ENCODE measurements at places on chromosomes 6 and 20. TPM values are rescaled to one million over a fixed set of nuclear protein-coding genes. Genes with fewer than 3 reads are reported as not detected.
A peak's percentile ranks its signal among the peaks of the same experiment; 100 is the strongest.

GRCh38 chr6:54315656-54316055 lies 7.4 kb downstream of the TINAG start:
- H3K36me3 ChIP-seq, result no peaks in the 10 kb centered on the region
- DNase-seq, result no peak
- no peak overlapping the region for H3K4me3 ChIP-seq
- H3K27ac ChIP-seq, result no peak overlapping the region
- H3K4me1 ChIP-seq, result no peaks in the 10 kb centered on the region

SLCO4A1 gene
- 42.0 TPM for total RNA-seq

- H3K27me3 ChIP-seq, result no peaks in the 10 kb centered on the region
- no peak overlapping the region for H3K27ac ChIP-seq
- no peak overlapping the region for H3K4me3 ChIP-seq
- peaks cover 9% of the 10 kb centered on the region for H3K4me1 ChIP-seq
These were observed 178.3 kb downstream of the TMEM242 start for GRCh38 chr6:157144859-157145568.

CTSA gene
- total RNA-seq, result 81.1 TPM

LMBRD1 gene
- 16.2 TPM for total RNA-seq

DNA sequence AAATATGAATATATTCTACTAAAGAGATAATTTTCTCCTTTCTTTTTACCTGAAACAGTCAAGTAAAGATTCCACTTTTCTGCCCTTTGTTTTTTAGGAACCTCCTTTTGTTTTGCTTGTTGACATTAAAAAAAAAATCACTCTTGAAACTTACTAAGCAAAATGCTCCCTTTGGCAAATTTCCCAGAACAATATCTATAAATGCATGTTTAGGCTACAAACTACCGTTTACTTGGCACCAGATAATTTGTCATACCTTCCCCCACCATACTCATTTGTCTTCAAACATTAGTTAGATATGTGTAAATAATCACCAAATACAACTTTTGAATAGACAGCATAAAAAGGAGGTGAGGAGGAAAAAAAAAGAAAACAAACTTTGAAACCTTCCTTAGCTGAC lies 604.7 kb downstream of the RFPL4B start:
- no peak for DNase-seq
- no peak overlapping the region for H3K4me3 ChIP-seq
- no peaks in the 10 kb centered on the region for H3K4me1 ChIP-seq
- H3K27me3 ChIP-seq, result no peaks in the 10 kb centered on the region

DNA sequence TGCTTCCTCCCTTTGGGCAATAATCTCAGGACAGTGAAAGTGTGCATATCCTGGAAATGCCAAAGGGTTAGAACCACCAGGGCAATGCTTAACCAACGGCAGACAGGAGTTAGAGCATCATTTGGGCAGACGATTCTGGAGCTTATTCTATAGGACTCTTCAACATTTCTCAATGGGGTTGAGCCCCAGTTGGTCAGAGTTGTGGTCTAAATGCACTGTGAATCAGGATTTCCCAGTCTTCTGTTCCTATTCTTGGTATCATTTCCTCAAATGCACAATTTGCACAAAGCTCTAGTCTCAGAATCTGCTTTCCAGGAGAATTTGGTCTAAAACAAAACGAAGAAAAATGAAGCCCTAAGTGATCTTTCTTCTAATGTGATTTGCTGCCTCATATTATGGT lies 389.6 kb upstream of the JAG1 start:
- no peak for DNase-seq
- H3K4me1 ChIP-seq, result no peaks in the 10 kb centered on the region
- H3K36me3 ChIP-seq, result no peaks in the 10 kb centered on the region
- H3K27me3 ChIP-seq, result no peaks in the 10 kb centered on the region
- H3K4me3 ChIP-seq, result no peak overlapping the region

- DNase-seq, result no peak
- H3K4me1 ChIP-seq, result no peaks in the 10 kb centered on the region
- H3K27me3 ChIP-seq, result no peaks in the 10 kb centered on the region
- H3K27ac ChIP-seq, result no peak overlapping the region
- H3K4me3 ChIP-seq, result no peak overlapping the region
These were observed 163.2 kb downstream of the SYNDIG1 start for GRCh38 chr20:24632581-24632980.

DNA sequence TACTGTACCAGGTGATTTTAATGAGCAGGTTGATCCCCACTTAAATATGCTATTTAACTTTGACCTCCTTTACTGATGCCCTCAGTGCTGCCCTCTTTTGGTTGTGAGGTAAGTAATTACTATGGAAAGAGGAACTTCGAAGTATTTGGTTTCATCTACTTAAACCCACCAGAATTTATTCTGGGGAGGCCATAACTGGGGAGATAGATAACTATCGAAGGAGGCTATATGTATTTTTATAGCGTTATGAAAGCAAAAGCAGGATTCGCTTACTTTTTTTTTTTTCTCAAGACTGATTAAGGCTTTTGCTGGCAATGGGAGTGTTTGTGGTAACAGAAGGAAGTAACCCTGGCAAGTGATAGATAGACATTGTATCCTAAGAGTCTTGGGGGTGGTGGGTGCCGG lies 168.9 kb upstream of the CENPW start:
- H3K36me3 ChIP-seq, result no peaks in the 10 kb centered on the region
- no peak overlapping the region for H3K27ac ChIP-seq
- peaks cover 6% of the 10 kb centered on the region for H3K4me1 ChIP-seq
- H3K27me3 ChIP-seq, result no peaks in the 10 kb centered on the region
- DNase-seq, result no peak

GRCh38 chr6:149252622-149253021 lies 64.9 kb upstream of the TAB2 start:
- H3K27me3 ChIP-seq, result no peaks in the 10 kb centered on the region
- no peak overlapping the region for H3K4me3 ChIP-seq
- no peaks in the 10 kb centered on the region for H3K36me3 ChIP-seq
- DNase-seq, result no peak
- no peak overlapping the region for H3K27ac ChIP-seq

ULBP3 gene
- total RNA-seq, result 1.6 TPM

- DNase-seq, result no peak
- H3K36me3 ChIP-seq, result no peaks in the 10 kb centered on the region
- H3K4me1 ChIP-seq, result no peaks in the 10 kb centered on the region
- H3K27ac ChIP-seq, result no peak overlapping the region
These were observed 50.7 kb upstream of the BHLHE23 start for GRCh38 chr20:63057171-63058117.

DNA sequence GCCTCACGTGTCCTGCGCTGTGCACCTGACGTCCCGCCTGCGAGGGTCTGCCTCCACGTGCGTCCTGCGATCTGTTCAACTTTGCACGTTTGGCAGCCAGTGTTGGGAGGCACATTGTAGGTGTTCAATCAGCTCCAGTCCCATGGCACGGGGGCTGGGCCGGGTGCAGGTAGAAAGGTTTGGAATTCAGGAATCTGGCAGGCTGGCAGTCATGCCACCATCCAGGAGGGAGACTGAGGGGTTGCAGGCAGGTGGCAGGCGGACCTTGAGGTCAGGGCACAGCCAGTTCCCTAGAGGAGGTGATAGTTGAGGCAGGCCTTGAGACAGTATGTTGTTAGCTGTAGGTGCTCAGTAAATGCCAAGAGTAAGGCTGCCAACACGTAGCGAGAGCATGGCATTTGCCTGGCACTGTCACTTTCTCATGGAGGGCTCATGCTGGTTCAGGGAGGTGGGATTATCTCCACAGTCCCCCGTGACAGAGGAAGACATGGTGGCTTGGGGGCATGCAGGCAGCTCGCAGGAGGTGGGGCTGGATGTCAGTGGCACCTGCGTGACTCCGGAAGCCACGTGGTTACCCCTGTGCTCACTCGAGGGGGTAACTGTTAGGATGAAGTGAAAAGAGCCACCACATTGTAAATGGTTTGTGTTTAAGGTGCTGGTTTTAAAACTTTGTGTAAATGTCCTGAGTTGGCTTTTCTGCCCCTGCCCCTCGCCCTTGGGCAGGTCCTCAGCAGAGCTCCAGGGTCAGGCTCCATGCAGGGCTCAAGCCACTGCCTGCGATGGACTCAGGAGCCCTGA lies 111.8 kb upstream of the FRMD1 start:
- H3K4me1 ChIP-seq, result no peaks in the 10 kb centered on the region
- H3K27ac ChIP-seq, result no peak overlapping the region
- no peak for DNase-seq
- no peak overlapping the region for H3K4me3 ChIP-seq

DNA sequence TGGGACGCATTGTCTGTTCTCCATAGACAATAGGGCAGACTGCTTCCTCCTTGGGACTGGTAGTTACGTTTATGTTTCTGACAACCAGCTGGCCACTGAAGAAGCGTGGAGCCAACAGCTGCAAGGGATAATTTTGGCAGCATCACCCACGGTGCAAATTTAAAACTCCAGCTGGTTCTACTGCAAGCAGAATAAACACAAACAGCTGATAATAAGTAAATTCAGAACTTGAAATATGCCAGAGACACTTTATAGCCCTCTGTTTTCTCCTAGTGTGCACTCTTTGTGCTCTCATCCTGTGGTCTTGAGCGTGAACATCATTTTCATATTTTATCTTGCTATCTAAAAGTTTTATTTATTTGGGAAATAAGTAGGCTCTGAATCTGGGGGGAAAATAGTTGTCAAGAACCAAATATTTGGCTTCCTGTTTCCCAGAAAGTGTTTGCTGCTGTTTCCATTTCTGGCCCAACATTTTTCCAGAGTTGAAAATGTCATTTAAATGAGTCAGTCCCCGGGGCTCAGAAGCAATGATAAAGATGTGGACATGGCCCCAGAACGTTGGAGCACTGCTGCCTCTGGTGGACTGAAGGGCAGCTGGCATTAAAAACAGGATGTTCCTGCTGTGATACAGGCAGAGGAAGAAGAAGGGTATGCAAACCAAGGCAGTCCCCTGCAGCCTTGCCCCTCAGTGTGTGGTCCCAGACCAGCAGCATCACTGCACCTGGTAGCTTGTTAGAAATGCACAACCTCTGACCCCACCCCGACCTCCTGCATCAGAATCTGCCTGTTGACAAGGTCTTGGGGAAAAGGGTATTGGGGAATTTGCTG lies 12.5 kb upstream of the THBD start:
- no peak overlapping the region for H3K27ac ChIP-seq
- H3K27me3 ChIP-seq, result no peaks in the 10 kb centered on the region
- no peaks in the 10 kb centered on the region for H3K4me1 ChIP-seq

SERPINB1 gene
- 42.4 TPM for total RNA-seq

DNA sequence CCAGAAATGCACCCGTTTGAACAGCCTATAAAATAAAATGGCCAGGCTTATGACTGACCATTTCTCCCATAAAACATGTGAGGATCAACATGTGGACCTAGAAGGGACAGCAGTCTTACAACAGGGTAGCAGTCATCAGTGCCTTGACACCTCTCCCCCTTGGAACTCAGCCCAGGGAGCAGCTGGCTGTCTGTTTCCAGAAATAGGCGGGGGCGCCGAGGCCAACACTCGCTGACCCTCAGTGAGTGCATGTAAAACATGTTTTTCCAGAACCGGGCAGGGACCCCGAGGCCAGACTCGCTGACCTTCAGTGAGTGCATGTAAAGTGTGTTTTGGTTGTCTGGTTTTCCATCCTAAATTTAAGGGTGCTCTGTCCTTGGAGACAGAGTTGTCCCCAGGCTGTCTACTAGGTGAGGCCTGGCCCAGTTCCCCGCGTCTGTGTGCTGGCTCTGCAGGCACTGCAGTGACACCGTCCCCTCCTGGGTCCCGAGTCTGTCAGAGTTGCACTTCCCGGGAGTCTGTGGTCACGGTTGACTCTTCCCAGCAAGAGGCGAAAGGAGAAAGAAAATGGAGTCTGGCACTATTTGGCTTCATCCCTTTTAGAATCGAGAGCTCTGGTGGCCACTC lies 19.8 kb upstream of the ADRM1 start:
- no peak for DNase-seq
- peaks cover 45% of the 10 kb centered on the region for H3K36me3 ChIP-seq
- H3K4me1 ChIP-seq, result no peaks in the 10 kb centered on the region
- H3K27me3 ChIP-seq, result no peaks in the 10 kb centered on the region
- H3K27ac ChIP-seq, result no peak overlapping the region

- H3K27ac ChIP-seq, result no peak overlapping the region
- H3K36me3 ChIP-seq, result no peaks in the 10 kb centered on the region
- DNase-seq, result no peak
- H3K4me3 ChIP-seq, result no peak overlapping the region
- H3K4me1 ChIP-seq, result no peaks in the 10 kb centered on the region
These were observed 67.3 kb downstream of the STK35 start for GRCh38 chr20:2168946-2169345.

GRCh38 chr20:10863337-10864060 lies 189.7 kb upstream of the JAG1 start:
- H3K4me3 ChIP-seq, result no peak overlapping the region
- DNase-seq, result no peak
- no peak overlapping the region for H3K27ac ChIP-seq
- H3K36me3 ChIP-seq, result no peaks in the 10 kb centered on the region

NR2E1 gene
- not detected for total RNA-seq

L3MBTL3 gene
- 10.2 TPM for total RNA-seq

DNA sequence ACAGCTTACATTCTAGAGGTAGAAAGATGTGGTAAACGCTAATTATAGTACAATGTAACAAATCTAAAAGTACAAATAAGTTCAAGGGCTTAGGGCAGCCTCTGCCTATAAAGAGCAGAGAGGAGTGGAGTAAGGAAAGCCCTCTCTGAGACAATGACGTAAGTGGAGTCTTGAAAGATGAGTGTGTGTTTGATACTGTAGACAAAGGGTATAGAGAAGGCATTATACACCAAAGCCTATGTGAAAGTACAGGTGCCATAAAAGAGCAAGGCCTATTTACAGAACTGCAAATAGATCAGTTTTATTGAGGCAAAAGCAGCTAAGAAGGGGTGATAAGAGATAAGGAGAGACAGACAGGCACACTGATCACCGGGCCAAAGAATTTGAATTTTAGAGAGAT lies 10.9 kb downstream of the GOPC start:
- no peak overlapping the region for H3K4me3 ChIP-seq
- no peaks in the 10 kb centered on the region for H3K27me3 ChIP-seq
- no peak for DNase-seq

- no peak overlapping the region for H3K27ac ChIP-seq
- no peaks in the 10 kb centered on the region for H3K4me1 ChIP-seq
- DNase-seq, result no peak
- H3K36me3 ChIP-seq, result peaks cover 4% of the 10 kb centered on the region
These were observed 97.4 kb downstream of the PDSS2 start for GRCh38 chr6:107361753-107362604.

DNA sequence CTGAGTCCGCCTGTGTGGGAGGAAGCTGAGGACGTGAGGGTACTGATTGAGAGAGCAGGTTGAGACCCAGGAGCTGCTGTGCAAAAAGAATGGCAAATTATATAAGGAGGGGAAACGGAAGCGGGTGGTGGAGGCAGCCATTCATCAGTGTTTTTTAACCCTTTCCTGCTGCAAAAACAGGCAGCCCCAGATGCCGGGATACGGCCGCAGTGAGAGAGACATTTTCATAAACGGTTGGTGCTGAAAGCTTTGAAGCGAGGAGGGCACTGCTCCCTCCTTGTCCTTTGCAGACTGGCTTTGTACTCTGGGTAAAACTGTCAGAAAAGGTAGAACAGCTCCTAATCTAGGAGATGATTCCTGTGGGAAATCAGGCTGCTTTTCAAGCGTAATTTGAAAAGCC lies 56.4 kb downstream of the TTI1 start:
- H3K4me1 ChIP-seq, result no peaks in the 10 kb centered on the region
- no peaks in the 10 kb centered on the region for H3K36me3 ChIP-seq
- DNase-seq, result no peak
- no peaks in the 10 kb centered on the region for H3K27me3 ChIP-seq
- no peak overlapping the region for H3K4me3 ChIP-seq
- H3K27ac ChIP-seq, result no peak overlapping the region

GRCh38 chr20:834151-834746 lies 734 bp downstream of the FAM110A start:
- no peaks in the 10 kb centered on the region for H3K27me3 ChIP-seq
- peak overlapping the region; percentile 94 for H3K27ac ChIP-seq
- DNase-seq, result no peak
- H3K4me3 ChIP-seq, result peak overlapping the region; percentile 95
- peaks cover 37% of the 10 kb centered on the region for H3K4me1 ChIP-seq
- H3K36me3 ChIP-seq, result no peaks in the 10 kb centered on the region

Data from CD8-positive, alpha-beta memory T cell (primary cell).